ENCODE measurements at places on chromosomes 12 and 14.

GRCh38 chr14:89814126-89814525 lies 140.4 kb downstream of the EFCAB11 start:
- DNase-seq = no peak

GRCh38 chr14:57835766-57836165 lies 30.1 kb downstream of the SLC35F4 start:
- DNase-seq = no peak

GRCh38 chr14:88023658-88024187 lies 18.8 kb downstream of the GPR65 start:
- DNase-seq = no peak

DNA sequence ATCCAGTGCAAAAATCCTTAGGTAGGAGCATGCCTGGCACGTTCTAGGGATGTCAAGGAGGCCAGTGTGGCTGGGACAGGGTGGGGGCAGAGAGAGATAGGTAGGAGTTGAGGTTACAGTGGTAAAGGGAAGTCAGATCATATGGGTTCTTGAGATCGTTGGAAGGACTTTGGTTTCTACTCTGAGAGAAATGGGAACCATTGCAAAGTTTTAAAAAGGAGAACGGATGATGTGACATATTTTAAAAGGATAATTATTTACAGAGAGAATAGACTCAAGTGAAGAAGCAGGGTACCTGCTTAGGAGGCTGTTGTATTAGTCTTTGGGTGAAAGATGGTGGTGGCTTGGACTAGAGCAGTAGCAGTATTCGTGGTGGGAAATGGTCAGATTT lies 47.6 kb upstream of the ATP2B1 start:
- no peak for DNase-seq

- DNase-seq = no peak
Measured at GRCh38 chr12:118979763-118980406, 1.5 kb upstream of the SRRM4 start.

DNA sequence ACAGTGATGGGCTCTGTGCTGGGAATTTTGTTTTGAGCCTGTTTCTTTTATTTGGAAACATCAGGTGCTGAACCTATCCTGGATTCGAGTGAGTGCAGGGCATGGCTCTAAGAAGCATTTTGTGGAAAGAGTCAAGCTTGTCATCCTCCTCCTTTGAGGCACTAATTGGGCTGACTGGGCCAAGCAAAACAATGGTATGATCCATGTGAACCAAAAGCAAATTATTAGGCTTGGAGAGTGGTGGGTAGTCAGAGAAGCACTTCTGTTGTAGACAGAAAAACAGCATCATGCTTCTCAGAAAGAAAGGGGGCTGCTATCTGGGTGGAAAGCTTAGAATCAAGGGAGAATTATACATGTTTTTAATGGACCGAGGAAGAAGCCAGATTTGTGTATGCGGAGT lies 481.6 kb downstream of the DIO2 start:
- DNase-seq = no peak

DNA sequence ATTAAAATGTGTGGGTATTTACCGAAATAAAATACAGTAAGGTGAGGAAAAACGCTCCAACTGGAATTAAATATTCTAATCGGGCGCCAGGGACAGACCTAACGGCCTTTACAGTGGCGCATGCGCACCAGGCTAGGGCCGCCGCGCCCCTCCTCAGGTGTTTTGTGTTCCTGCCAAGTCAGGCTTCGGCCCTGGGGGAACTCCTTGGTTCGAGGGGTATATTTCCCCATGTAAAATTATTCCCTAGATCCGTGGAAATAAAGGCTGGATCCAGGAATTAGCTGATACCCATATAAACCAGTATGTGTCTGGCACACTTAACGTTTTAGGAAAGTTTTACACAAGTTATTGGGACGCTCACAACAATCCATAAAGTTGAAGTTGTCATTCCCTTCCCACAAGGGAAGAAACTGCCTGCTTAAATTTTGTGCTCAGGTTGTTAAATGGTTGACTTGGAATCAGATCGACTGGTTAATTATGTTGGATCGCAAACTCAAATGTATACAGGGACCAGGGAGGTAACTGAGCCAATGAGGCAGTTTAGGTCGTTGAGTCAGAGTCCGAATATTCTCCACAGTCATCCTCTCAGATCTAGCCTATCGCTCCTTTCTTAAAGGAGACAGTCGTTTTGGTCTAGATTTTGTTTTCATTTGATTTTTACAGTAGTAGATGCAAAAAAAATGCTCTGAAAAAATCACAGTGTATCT lies 621 bp upstream of the ANAPC7 start:
- DNase-seq = peak; percentile 55

DNA sequence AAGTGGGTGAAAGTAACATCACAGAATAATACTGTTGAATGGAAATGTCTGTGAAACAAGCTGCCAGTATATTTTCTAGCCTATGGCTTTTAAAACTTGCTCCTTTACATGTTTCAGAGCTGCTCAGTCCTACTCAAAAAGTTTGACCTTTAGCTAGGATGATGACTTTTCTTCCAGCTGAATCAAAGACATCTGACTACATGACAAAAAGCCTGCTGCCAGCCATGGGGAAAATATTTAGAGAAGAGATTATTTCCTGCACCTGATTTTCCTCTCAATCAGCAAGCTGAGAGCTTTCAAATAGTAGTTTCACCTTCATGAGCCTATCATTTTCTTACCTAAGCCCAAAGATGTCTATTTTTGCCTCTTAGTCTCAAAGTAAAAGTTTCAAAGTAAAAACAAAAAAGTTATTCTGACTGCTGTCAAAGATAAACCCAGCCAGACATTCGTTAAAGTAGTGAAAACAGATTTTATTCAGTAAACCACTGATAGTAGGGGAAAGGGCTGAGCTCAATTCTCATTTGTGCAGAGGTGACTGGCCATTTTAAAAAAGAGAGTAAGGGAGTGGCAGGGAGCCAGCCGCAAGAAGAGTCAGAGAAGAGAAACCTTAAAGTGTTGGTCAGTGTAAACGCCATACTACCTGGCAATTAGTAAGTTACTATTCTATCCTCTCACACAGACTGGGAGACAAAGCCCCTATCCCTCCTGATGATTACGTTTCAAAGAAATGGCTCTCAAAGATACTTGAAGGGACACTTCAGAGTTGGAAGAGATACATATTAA lies 2.2 kb downstream of the ATP6V1D start:
- DNase-seq = no peak

- DNase-seq = no peak
Measured at GRCh38 chr14:67477926-67478799, 10.4 kb downstream of the TMEM229B start.

DNA sequence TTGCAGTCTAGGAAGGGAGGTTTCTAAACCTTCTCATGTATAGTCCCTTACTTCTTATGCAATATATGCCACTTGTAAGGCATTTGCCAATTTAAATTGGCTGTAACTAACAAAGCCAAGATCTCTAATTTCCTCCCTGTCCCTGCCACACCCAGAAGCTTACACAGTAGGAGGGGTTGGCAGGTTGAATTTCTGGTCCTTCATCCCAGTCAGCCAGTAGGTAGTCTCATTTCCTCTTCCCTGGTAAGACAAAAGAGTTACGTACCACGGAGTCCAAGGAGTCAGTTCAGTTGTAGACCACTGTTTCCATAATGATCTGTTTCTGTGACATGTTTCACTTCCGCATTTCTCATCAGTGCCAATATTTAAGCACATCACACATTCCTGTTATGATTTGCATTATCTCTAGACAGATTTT lies 47.0 kb upstream of the PLBD1 start:
- DNase-seq = no peak

DNA sequence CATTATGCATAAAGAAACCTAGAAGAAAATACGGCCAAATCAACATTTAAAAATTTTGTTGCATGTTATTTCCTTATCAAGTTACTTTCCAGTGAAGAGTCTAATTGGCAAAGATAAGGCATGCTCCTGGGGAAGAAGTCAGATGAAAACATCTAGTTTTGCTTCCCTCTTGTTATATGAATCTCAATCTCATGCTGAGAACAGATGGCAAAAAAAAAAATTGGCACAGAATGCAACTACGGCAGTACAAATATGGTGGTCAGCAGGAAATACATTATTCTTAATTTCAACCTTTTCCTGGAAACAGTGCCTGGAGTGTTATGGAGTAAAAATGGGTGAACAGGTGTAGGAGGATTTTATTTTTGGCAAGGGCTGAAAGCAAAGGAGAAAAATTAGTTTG lies 32.8 kb downstream of the HECTD4 start:
- no peak for DNase-seq

DNA sequence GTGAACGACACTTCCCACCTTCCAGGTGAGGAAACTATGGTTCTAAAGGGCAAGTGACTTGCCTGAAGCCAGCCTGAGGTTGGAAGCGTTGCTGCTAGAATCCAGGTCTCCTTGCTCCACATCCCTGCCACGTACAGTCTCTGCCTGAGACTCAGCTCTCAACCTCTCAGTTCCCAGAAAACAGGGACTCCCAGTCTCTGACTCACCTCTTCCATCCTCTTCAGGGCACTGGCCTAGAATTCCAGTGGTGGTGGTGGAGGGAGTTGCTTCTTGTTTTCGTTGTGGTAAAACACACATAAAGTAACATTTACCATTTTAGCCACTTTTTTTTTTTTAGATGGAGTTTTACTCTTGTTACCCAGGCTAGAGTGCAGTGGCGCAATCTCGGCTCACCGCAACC lies 7.3 kb downstream of the GPR68 start:
- DNase-seq = no peak
